Progenitor cell of endocrine pancreas (in vitro differentiated cells): ENCODE measurements at places on chromosomes 3 and 15.

DNA sequence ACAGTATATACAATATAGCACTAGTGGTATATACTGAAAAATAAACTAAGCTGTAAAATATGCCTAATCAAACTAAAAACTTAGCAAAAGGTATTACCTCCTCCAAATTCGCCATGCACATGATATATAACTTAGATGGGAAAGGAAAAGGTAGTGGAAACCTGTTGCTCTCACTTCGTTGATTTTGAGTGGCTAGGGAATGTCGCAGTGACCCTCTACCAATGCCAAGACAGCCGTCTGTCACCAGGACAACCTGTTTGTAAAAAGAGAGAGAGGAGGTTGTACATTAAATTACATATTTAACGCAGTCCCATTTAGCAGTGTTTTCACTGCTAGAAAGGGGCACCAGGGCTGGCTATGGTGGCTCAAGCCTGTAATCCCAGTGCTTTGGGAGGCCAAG, 11.3 kb downstream of the INTS14 start:
- no peak for DNase-seq

- no peak for DNase-seq
Observed at GRCh38 chr3:155736381-155736780, 8.5 kb downstream of the PLCH1 start.

- DNase-seq = no peak
Observed at GRCh38 chr3:1147819-1148218, 55.0 kb downstream of the CNTN6 start.

GRCh38 chr3:32077260-32078084, 28.9 kb upstream of the GPD1L start:
- DNase-seq = no peak

DNA sequence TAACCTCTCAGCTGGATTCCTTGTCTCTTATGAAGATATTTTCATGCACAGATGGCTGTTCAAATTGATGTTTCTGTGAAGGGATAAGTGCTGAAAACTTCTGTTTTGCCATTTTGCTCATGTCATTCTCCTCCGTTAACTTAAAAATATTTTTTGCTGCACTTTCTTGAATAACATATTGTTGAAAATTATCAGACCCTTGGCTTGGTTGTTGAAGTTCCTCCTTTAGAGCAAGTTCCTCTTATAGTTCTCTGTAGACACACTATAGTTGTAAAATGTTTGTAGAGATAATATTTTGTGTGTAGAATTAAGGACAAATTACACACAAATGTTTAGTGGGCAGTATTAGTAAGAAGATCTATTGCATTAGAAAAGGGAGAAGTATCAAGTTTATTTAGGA, 300.4 kb downstream of the SV2B start:
- no peak for DNase-seq

- DNase-seq = no peak
Observed at GRCh38 chr3:133271539-133271938, 128.3 kb upstream of the BFSP2 start.

DNA sequence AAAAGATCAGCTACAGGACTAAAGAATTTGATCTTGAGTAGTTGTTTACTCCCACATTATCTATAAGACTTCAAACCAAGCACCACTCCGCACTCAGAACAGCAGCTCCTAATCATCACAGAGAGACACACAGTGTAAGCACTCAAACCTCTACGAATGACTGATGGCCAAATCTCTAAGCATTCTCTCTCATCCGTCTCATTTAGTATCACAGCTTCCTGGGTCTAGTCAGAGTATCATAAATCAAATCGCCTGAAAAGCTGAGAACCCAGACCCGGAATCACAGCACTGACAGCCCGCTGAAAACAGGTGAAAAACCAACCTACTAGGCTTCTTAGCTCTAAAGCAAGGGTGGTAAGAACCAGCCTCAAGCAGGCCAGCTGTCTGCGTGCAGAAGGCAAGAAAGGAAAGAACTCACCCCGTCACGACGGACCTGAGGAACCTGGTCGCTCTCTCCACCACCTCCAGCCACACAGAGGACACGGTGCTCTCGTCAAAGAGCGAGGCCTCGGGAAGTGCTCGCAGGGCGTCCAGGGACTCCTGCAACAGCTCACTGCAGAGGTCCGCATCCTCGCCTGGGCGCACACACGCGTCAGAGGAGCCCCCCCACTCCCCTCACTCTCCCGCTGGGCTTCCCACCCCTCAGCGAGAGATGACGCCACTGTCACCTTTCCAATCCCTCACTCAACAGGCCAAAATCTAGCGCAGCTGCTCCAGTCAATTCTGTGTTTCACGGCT, 47.9 kb downstream of the HERC2 start:
- DNase-seq = no peak

- no peak for DNase-seq
Observed at GRCh38 chr3:142019794-142020320, 129.5 kb downstream of the TFDP2 start.

- no peak for DNase-seq
Observed at GRCh38 chr3:189212681-189213080, 40.9 kb downstream of the TPRG1 start.

- DNase-seq = no peak
Observed at GRCh38 chr3:71074423-71074822, 509.1 kb downstream of the FOXP1 start.

- no peak for DNase-seq
Observed at GRCh38 chr3:43468133-43468532, 153.7 kb downstream of the ANO10 start.

DNA sequence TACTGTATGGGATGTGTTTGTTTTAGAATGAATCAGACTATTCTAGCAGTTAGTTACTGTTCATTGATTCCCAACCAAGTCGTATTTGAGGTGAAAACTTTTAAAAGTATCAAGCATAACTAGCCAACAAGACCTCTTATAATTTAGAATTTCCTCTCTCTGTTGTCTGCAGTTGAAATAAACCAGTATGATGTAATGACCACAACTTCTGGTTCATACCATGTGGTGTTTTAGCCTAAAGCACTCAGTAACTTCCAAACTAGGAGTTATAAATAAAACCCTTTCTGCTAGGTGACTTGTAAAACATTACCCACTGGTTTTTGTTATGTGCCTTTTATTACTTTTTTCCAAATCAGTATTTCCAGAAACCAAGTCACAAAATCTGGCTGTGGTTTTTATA, 19.8 kb upstream of the P2RY12 start:
- DNase-seq = no peak

DNA sequence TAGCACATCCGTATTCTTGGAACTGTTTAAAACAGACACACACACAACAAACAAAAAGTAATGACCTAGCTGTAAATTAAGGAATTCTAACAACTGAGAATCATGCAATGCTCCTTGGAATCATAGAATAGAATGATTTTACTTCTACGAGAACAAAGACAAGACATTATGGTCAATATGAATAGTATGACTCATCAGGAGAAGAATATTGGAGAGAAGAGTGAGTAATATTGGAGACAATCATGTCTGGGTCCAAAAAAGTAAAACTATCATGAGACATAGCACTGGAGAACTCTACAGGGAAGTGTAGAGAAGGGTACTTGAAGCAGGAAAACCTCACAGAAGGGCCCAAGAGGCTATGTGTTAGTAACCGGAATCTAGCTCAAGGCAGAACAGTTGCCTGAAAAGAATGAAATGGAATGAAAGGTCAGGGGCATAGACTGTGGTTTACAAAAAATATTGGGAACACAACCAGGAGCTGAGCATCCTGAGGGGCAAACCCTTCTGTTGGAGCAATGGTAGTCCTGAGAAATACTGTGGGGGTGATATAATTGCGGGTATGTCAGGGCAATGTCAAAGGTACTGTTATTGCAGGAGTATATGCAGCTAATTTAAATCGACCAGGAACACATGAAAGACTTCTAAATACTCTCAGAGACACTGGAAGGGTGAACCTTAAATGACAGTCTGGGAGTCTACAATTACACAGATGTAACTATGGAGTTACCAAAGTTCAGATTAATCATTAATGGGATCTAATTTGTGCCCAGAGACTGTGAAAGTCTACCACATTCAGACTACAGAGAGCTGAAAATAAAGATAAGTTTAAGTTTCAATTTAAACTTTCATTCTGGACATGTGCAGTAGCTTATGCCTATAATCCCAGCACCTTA, 201.2 kb downstream of the BCHE start:
- DNase-seq = no peak

DNA sequence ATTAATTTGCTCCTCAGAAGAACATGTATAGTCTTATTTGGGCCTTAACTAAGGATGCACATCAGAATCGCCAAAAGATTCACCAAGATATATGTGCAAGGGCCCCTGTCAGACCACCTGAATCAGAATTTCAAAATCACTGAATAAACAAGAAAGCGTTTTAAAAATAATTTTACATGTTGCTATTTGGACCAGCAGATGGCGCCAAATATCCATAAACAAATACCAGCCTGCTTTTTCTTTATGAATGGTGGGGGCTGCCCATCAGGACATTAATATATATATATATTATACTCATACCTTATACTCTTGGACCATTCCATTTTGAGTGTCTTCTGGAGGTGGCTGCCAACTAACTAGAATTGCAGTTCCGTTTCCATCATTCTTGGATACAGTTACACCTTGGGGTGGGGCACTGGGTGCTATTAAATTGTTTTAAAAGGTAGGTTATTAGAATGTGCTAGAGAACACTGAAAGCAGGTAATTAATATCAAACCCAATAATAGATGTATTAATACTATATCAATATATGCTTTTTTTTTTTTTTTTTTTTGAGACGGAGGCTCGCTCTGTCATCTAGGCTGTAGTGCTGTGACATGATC, 1108.3 kb downstream of the ROBO1 start:
- no peak for DNase-seq

DNA sequence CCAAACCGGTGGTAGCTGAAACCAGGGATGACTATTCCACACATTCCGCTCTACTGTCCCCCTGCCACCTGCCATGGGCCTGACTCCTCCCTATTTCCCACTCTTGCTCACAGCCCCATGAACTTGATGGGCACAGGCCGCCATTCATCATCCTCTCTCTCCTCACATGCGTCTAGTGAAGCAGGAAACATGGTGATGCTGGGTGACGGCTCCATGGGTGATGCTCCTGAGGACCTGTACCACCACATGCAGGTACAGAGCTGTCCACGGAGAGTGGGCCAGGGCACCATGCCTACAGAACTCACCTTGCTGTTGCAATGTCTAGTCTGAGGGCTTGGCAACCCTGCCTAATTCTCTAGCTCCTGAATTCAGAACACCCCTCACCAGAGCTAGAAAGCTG, 23.3 kb upstream of the MANF start:
- no peak for DNase-seq

- no peak for DNase-seq
Observed at GRCh38 chr3:4751502-4752101, 227.6 kb upstream of the BHLHE40 start.

DNA sequence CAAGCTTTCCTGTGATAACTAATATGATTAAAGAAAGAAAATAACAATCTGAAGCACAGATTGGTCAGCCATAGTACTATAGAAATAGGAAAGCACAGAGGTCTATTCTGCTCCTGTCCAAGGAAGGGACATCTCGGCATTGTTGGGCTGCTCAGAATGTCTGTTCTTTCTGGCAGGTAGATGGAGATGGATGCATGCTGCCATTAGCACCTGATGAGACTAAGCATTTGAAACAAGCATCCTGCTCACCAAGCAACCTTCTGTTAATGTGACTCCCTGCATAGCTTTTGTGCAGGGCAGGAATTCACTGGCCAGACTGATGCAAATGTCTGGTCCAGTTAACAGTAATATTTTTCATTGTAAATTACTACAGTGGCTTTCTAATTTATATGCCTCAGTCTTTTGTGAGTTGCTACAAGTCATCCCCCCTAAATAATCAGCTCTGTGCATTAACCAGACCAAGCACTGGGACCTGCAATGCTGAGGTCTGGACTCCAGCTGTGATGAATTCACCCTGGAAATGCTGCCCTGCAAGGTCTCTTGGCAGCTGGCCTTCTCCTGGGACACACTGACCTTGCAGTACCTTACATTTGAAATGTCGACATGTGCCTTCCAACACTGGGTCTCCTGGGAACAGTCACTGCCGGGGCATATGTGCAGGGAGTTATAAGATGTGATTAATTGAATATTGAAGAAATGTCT, 1123.7 kb downstream of the IGSF11 start:
- no peak for DNase-seq

DNA sequence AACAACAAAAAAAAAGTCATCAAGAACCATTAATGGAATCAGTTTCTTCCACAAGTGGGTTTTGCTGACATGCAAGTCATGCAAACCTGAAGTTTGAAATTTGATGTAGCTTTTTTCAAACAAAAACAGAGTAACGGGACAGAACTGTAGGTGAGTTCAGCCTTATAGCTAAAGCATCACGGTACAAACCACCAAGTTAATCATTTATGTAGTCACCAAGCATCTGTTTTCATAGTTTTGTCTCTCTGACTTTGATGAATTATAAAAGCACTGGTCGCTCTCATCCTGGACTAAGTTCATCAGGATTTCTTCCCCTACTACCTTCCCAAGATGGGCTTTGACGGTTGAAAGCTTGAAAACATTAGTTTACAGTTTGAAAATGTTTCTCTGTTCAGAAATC, 117.0 kb upstream of the SAMMSON start:
- no peak for DNase-seq

DNA sequence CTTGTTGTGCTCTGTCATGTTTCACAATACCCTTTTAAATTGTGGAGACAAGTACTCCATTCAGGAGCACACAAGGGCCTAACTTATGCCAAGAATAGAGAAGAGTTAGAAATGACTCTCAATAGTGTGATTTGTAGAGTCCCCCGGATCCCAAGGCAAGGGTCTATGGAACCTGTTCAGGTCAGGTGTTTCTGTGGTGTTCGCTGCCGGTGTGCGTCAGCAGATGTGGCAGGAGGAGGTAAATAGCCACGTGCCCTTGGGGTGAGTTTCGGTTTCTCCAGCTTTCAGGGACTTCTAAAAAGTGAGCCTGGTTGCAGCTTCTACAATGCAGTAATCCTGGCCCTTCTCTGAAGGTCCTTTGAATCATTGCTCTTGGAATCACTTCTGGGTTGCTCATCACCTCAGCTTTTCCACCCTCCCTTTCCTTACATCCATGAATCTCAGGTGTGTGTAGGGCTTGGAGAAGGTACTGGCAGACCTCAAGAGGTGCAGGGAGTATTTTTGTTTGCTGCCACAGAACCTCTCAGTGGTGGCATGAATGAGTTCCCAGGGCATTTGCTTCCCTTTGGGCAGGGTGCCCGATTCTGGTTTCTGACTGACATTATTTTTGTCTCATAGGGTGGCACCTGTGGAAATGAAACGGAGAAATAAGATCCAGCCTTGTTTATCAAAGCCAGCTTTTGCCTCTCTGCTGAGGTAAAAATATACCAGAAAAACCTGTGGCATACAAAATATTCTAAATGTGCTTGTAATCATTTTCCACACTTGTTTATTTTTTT, 7.3 kb downstream of the ST3GAL6 start:
- DNase-seq = no peak

GRCh38 chr3:139113231-139113992, 68.7 kb upstream of the PRR23C start:
- no peak for DNase-seq

- DNase-seq = no peak
Observed at GRCh38 chr3:185087419-185087818, 65.4 kb downstream of the C3orf70 start.

GRCh38 chr3:150036780-150037179, 66.1 kb upstream of the PFN2 start:
- no peak for DNase-seq
